Myocyte (in vitro differentiated cells): ENCODE measurements at places on chromosomes 7 and 10. TPM values are rescaled to one million over a fixed set of nuclear protein-coding genes. Genes with fewer than 3 reads are reported as not detected.

GRCh38 chr10:6072215-6072934 lies 10.2 kb upstream of the IL2RA start:
- DNase-seq, result no peak

DNA sequence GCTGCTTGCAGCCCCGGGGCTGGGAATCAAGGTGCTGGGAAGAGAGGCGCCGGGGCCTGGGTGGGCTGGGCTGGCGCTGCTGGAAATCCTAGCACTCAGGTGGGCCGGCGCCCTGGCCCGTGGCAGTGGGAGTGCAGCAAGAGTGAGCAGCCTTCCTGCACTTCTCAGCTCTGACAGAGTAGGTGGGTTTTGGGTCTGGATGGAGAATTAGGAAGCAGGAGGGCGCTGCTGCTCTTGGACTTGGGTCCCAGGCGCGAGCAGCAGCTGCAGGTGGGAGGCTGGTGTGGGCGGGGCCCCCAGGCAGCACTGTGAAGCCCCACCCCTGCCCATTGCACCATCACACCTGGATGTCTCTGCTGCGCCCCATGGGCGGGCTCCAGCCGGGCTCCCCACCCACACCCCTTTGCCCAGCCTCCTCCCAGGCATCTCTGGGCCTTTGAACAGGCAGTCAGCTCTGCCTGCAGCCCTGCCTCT lies 6.0 kb downstream of the BRI3 start:
- DNase-seq, result no peak

DNA sequence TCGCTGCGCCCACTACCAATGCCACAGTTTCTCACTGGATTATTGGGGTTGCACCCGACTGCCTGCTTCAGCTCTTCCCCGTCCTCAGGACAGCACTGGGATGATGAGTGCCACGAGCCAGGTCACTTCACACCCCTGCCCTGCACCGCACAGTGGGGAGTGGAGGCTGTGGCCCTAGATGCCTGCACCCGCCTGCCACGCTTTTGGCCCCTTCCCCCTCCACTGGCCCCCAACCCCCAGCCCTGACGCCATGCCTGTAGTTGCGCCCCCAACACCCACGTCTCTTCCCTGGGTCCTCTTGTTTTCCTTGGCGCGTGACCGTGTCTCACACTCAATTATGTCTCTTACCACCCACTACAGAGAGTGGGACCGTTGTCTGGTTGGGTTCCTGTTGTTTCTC lies 134.3 kb downstream of the VIPR2 start:
- DNase-seq, result no peak

The KLF14 gene
- total RNA-seq, result not detected in 2 replicates
